ENCODE measurements at places on chromosomes 1 and 21.

DNA sequence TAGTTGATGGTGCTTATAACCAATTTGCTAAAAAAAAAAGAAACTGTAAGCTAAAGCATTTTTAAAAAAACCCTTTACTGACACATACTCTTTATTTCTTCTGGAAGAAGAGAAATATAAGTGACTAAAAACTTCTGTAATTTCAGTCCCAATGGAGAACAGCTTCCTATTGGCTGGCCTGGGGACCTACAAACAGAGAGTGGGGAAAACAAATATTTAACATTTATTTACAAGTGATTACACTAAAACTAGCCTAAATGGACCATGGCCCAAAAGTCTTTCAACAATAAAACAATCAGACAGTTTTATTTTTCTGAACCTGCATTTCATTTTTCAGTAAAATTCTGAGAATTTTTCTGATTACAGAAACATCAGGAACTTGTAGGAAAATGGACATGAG lies 15.2 kb downstream of the TARBP1 start:
- no peak for DNase-seq

DNA sequence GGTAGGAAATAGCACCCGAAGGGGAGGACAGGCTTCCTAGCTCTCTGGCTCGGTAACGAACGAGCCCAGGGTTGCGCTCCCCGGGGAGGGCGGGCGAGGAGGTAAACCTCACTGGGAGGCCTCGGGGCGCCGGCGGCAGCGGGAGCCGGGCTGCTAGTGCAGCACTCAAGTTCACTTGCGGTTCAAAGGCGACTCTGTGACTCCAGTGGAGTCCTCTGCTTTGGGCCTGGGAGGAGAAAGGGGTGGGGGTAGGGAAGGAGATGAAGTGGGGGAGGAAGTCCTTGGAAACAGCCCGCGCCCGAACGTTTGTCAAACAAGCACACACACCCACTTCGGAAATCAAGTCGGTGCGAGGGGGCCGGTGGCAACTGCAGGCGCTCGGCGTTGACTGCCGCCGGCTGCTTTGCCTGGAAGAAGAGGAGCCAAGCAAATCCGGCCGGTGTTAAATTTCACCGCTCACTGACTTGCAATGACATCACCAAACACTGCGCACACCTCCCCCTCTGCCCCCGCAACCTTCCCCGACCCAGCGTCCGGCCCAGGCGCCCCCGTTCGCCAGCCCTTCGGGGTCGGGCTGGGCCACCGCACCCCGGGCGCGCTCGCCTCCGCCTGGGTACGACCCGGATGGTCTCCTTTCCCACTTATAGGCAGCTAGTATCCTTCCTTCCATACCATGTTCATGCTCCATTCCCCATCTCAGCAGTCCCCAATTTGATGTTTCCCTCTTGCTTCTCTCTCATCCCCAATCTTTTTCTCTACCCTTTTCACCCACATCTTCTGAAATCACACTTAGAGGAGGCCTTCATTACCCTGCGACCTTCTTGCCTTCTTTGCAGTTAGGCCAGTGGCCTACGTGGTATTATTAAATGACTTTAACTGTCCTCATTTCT lies at the start of gene COL24A1:
Gene COL24A1, minus strand, starts transcription at position 207 of the 890 bp plus-strand sequence. CDS start 376 bp downstream, outside the sequence.
- DNase-seq, result peak; percentile 69

- DNase-seq, result peak; percentile 44
Measured at GRCh38 chr1:228297822-228298221, 90.0 kb downstream of the OBSCN start.

- DNase-seq, result no peak
Measured at GRCh38 chr1:107342316-107342715, 201.5 kb downstream of the NTNG1 start.

GRCh38 chr1:61400131-61400770 lies 317.9 kb downstream of the NFIA start:
- DNase-seq, result no peak

DNA sequence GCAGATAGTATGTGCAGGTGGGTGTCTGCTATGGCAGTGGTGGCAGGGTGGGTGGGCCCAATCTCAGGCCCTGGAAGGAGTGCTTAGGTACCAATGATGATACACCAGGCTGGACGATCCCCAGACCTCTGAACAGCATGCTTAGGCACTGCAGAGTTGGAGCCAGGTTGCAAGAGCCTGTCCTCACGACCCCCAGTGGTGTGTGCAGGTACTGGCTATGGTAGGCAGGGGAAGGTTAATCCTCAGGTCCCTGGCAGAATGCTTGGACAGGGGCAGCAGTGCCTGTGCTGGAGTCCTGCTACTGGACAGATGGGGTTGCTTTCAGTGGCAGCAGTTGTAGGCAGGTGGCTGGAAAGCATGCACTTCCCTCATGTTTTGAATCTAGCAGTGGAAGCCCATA lies 100.5 kb upstream of the NEK7 start:
- no peak for DNase-seq

All from heart left ventricle (tissue), 16 donors.